ENCODE measurements at places on chromosomes 2 and 18.

GRCh38 chr2:201257381-201257955 lies 2.9 kb upstream of the CASP8 start:
- no peak for DNase-seq

DNA sequence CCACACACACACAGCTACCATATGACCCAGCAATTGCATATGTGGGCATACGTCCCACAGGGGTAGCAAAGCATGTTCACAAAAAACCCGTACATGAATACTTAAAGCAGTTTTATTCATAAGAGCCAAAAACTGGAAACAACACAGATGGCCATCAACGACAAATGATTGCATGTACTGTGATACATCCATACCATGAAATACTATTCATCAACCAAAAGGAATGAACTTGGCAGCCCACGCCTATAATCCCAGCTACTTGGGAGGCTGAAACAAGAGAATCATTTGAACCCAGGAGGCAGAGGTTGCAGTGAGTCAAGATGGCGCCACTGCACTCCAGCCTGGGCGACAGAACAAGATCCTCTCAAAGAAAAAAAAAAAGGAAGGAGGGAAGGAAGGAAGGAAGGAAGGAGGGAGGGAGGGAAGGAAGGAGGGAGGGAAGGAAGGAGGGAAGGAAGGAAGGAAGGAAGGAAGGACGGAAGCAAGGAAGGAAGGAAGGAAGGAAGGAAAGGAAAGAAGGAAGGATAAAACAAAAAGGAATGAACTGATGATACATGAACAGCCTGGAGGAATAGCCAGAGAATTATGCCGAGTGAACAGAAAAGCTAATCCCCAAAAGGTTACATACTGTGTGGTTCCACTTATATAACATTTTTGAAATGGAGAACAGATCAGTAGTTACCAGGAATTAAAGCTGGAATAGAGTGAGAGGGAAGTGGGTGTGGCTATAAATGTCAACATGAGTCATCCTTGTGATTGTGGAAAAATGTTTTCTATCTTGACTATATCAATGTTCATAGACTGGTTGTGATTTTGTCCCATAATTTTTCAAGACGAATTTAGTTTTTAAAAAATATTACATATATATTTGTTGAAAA lies 19.6 kb upstream of the YPEL5 start:
- DNase-seq = no peak

GRCh38 chr2:124283096-124283495 lies 258.0 kb downstream of the CNTNAP5 start:
- no peak for DNase-seq

DNA sequence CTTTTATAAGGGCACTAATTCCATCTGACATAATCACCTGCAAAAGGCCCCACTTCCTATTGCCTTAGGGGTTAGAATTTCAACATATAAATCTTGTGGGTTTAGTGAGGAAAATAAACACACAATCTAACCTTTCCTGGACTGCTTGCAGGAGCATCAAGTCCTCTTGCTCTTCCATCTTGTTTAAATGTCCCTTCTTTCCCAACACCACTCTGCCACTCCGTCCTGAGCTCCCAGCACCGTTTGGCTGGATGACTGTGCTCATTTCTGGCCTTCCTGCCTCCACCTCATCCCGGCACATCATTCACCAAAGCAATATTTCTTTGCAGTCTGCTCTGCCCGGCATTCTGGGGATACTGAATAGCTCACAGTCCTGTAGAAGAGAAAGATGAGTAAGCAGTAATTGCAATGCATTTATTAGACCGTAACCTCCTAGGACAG lies 247.8 kb downstream of the BCL2 start:
- no peak for DNase-seq

DNA sequence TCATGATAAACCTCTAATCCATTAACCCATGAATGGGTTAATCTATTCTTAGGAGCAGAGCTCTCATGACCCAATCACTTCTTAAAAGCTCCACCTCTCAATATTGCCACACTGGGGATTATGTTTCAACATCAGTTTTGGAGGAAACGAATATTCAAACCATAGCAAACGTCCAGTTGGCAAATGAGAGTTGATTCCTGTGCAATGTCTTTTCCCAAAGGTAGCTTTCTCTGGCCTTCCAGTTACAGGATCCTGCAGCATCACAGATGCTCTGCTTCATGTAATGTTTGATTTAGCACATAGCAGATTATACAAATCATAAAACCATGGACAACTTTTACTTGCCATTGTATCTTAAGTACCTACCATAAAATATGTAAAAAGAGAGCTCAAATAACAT lies 481.0 kb downstream of the TNS1 start:
- DNase-seq = no peak

GRCh38 chr2:4135765-4136164 lies 432.4 kb downstream of the DCDC2C start:
- DNase-seq = no peak

DNA sequence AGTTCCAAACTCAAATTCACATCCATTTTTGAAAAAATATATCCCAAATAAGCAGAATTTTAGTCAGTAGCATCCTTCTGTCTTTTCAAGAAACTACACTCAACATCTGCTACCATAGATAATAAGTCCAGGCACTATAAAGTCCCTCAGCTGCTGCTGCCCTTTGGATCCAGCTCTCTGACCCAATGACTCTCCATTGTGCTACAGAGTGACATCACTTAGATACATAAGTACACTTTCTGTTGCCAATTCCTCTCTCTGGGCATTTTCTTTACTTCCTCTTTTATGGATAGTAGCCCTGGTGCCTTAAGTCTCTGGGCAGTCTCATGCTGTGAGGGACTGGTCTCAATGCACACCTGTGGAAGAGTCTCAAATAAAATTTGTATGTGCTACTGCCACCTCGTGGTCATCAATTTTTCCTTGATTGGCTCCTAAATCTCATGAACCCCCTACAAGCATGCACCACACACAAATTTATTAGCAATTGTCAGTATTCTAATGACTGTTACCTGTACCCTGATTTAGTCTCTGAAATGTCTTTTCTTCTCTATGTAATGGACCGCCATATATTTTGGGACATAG lies 219.2 kb downstream of the LRP1B start:
- no peak for DNase-seq
